ENCODE measurements at places on chromosomes 2 and 18.

DNA sequence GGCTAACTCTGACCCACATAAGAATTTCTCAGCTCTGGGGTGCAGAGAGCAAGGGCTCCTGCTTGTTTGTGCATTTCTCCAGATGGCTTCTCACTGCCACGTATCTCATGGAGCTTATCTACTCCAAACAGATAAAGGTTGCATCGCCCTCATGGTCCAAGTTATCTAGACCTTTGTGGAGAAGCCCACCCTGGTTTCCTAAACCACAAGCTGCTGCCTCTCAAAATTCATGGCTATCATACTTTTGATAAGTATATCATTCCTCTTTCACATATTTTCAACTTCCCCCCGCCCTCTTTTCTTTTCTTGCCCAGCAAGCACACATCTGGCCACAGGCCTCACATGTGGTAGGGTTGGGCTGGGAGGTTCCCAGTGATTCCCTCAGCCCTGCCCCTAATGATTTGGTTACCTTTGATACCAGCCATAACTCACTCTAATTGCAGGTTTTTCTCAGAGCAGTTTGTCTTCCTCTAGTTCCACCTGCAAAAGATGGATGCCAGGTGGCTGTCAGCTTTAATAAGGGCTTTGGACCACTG lies 146.0 kb downstream of the RHBDD1 start:
- DNase-seq = no peak

DNA sequence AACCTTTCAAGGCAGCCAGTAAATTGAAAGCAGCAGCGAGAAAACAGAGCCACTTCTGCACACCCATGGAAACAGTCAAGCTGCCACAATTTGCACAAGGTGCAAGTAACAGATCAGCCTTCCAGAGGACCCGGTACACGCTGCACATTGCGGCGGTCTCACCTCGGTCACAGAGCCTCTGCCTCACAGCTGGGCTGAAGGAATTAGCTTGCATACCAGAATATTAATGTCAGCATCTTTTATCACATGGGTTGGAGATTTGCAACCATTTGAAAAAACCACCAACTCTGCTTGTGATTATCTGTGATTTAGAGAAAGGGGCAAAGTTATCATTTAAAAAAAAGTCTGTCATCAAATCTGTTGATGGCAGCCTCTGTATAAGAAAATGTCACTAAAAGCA lies 330.5 kb upstream of the TCF4 start:
- no peak for DNase-seq

GRCh38 chr2:156334496-156335478 lies 2.3 kb upstream of the NR4A2 start:
- peak; percentile 18 for DNase-seq

DNA sequence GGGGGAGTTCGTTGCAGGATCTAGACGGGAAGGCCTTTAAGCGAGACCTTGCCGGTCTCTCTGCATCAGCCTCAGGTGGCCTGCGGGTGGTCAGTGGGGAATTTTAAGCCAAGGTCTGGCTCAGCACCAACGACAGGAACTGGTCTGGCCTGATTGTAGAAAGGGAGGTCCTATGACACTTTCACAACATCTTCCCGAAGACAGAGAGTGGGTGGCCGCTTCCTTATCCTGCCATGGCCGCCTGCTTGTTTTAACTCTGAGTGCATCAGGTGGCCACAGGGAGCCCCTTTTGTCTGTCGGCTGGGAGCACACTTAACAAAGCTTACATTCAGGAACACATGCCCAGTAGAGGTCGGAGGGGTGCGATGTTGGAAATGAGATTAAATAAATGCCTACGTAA lies 363.7 kb upstream of the MYT1L start:
- DNase-seq = no peak

DNA sequence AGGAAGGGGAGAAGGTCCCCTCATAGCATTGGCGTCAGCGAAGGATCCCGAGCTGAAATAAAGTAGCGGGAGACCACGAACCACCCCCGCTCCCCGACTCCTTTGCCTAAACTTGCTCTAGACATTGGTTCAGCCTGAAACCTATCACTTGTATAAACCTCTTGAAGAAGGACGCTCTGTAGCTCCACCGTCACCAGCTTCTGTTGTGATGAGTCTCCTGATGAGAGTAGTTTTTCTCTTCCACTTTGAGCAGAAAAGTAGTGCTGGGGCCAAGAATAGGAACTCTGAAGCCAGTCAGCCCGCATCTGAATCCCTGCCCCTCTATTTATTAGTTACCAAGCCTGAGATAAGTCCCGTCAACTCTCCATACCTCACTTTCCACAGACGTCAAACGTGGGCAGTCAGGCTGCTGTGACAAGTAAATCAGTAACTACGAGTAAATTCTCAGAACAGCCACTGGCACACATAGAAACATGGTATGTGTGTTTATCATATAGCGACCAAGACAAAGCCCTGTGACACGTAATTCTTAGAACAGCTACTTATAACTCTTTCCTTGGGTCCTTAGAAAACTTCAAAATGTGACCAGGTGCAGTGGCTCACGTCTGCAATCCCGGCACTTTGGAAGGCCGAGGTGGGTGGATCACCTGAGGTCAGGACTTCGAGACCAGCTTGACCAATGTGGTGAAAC lies 61.7 kb downstream of the CD226 start:
- DNase-seq = no peak

GRCh38 chr18:37403100-37403781 lies 162.4 kb downstream of the CELF4 start:
- DNase-seq = no peak
